ENCODE measurements at places on chromosomes 4 and X. TPM values are rescaled to one million over a fixed set of nuclear protein-coding genes. Genes with fewer than 3 reads are reported as not detected.

GRCh38 chrX:24961809-24962208, 54.0 kb downstream of the ARX start:
- DNase-seq, result no peak

GRCh38 chrX:139106069-139106468, 394.6 kb upstream of the FGF13 start:
- DNase-seq, result no peak

C1QTNF7 gene
- not detected for total RNA-seq

- peak; percentile 74 for DNase-seq
Measured at GRCh38 chrX:123803331-123803983, 56.4 kb upstream of the XIAP start.

- DNase-seq, result no peak
Measured at GRCh38 chr4:118557298-118557851, 127.8 kb upstream of the METTL14 start.

ARL9 gene
- not detected for total RNA-seq

GRCh38 chr4:87033902-87034301, 99.1 kb downstream of the AFF1 start:
- DNase-seq, result no peak

MAOA gene
- not detected for total RNA-seq

DCLK2 gene
- 0.11 TPM for total RNA-seq
